ENCODE measurements at places on chromosomes 6 and 20.

DNA sequence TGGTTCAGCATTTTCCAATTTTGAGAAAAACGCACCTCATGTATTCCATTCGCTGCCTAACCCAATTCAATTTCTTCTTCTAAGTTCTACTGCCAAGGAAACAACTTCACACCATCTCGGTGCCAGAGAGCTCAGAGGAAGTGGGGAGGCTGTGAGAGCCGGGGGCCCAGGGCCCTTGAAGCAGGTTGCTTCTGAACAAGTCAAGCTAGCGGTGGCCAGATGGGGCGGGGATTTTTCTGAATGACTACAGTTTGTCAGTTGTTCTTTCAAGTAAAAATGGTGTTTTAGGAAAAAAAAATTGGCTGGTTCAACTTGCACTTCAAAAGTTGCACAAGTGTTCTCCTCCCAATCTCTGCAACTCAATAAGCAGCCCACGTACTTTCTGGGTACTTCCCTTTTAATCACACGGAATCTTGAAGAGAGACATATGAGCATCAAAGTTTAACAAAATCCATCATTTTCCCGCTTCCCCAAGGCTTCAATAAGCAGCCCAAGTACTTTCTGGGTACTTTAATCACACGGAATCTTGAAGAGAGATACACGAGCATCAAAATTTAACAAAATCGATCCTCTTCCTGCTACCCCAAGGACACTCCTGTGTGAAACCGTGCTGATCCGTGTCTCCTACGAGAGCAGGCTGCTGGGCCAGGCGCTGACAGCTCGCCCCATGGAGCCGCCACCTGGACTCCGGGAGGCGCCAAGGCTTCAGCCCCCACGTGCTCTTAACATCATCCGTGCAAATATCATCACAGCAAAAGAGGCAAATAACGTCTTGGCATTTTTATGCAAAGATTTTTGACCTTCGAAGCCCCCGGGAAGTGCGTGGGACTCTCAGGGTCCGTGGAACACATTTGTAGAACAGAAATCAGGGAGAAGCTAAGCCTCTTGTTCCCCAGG lies 186.7 kb upstream of the PDE10A start:
- no peak for DNase-seq

DNA sequence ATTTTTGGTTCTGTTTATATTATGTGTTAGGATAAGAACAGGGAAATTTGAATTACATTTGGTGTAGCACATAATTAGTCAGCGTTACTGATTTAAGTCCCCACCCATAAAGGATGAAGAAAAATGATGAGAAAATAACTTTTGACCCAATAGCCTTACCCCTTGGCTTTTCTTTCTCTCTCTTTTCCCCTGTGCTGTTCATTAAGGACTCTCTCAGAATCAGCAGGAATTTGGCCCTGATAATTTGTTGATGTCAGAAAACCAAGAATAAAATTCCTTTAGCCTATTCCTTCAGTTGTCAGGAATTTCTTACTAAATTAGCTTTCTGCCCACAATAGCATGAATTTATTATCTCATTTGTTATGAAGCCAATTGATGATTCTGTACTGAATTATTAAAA lies 18.5 kb downstream of the PLCB1 start:
- DNase-seq = no peak

DNA sequence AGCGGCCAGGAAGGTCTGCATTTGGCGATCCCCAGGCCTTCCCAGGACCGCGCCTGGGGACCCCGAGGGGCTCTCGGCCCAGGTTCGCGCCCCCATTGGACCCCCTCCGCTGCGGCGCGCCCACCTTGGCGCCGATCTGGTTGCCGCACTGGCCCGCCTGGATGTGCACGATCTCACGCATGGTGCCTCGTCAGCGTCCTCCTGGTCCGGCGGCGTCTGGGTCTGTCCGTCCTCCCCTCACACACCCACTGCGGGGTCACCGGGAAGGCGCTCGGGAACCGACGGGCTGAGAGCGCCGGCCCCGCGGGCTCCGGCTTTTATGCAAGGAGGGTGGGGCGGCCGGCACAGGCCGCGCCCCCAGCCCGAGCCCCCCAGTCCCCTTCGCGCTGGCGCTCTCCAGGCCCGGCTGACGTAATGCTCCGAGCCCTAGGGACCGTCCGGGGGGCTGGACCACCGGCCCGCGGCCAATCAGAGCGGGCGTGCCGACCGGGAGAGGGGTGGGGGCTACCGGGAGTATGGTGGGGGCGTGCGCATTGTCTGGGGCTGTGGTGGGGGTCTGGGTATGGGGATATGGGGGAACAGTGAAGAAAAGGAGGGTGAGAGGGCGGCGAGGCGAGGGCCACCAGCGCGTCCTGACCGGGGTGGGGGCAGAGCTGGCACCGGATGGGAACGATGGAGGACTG lies at the start of gene TUBB2B:
TUBB2B (minus strand) TSS at position 291 of the 683 bp plus-strand sequence; CDS start at position 181, 110 bp downstream.
- no peak for DNase-seq

DNA sequence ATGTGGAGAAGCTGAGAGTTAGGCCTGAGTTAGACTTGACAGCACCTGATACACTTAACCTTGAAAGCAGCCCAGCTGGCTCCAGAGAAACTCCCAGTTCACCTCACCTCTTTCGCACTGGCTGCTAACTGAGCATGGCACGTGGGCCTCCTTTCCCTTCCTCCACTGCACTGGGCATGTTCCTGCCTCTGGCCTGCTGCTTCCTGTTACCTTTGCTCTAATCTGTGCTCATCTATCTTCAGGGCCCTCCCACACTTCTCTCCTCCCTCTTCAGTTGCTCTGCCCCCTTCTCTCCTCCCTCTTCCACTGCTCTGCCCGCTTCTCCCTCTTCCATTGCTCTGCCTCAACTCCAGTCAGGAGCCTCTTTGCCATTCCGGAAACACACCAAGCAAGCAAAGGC lies 13.7 kb upstream of the UBE2V1 start:
- no peak for DNase-seq

GRCh38 chr6:111803371-111803770 lies 69.9 kb downstream of the FYN start:
- DNase-seq = no peak

DNA sequence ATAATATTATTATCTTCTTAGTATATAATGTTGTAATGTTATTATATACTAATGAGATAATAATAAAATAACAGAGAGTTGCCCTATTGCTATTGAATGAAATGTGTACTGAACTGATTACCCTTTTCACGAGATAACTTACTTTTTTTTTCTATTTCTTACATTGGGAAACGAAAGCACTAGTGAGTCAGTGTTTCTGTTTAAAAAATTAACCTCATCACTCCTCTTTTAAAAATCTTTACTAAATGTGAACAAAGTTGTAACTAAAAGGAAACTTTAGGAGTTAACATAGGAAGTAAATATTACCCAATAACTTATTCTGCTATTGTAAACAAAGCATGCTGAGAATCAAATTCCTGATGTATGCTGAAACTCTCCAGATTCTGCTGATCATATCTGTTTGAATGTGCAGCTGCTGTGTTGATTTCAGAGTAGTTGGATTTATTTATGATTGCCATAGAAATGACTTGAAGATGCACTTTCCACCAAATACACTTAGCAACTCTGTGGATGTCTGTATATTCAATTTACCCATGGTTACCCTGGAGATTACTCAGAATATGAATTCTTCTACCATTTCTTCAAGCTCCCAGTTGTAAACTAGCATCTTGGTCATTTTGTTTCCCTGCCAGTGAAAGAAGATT lies 523.4 kb downstream of the TENT5A start:
- no peak for DNase-seq

DNA sequence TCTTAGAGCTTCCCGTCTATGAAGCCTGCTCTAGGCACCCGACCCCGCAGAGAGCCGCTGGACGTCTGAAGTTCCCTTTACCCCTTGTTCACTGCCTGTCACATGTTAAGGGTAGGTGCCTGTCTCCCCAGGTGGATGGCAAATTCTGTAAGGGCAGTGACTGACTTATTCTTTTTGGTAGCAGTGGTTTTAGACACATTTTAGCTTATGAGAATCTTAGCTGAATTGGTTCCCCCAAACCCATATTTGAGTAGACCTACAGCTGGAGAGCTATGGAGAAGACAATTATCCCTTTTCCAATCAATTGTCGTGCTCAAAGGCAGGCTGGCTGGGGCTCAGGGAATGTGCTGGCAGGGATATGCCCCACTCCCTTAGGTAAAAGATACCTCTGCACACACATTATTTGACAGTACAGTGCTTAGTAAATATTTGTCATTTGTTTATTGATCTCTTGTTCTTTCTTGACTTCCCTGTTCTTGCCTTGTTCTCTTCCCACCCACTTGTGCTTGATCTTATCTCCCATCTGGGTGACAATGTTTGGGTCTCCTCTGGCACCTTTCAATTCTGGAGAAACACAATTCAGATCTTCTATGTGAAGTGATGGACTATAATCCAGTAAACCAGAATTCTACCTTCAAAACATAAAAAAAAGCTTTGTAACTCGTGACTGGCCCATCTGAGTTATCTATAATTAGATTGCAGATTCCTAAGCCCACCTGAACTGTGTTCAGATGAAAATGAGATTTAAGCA lies 114.3 kb upstream of the SLC2A12 start:
- DNase-seq = no peak

DNA sequence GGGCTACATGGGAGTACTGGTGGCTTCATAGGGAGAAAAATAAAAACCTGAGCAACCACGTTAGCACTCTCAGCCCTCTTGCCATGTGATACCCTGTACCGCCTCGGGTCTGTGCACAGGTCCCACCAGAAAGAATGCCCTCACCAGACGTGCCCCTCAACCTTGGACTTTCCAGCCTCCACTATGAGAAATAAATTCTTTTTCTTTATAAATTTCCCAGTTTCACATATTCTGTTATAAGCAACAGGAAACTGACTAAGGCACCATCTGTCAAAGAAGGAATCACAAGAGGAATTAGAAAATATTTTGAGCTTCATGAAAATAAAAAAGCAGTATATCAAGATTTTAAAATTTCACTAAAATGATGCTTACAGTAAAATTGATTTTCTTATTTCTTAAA lies 168.4 kb upstream of the BMP5 start:
- no peak for DNase-seq

DNA sequence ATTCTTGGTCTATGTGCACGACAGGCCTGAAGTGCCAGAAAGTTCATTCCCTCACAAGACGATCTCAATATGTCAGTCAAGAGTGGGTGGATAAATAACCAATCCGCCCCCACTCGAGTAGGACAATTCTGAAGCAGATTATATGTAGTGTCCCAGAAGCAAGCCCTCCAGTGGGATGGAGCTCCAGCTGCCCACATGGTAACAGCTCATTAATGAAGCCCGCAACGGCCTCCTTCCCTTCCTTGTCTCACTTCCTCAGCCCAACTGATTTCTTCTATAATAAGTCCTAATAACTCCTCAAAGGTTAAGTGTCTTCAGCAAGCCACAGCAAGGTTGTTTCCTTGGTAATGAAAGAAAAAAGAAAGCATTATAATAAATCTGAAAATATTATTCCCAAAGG lies 82.1 kb upstream of the F13A1 start:
- DNase-seq = no peak

DNA sequence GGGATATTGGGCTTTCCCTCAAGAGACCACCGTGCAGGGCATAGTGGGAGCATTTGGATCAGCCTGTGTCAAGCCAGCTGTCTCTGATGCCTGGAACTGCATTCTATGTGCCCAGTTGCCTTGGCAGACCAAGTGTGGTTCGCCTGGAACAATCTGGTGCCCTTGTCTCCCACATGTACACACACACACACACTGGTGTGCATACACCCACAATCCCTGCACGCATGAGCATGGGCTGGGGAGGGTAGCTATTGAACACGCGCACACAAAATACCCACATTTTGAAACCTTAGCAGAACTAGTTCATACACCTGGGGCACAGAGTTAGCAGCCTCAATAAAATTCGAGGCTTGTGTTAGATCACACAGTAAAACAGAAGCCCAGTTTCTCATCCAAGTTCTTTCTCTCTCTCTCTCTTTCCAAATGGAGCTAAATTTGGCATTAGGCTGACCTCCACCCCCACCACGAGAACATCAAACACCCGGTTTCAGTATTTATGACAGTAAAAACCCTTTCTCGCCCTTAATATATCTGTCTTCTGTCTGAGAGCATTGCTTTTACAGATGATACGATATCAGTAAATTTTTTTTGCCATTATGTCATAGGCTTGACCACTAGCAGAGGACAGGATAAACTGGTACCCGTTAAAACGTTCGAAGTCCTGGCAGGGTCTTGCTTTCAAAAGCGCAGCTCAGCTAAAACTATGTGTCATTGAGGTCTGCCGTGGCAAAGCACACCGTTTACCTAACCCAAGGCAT lies 18.2 kb upstream of the NFATC2 start:
- no peak for DNase-seq

- no peak for DNase-seq
Measured at GRCh38 chr20:47638851-47639250, 137.2 kb downstream of the NCOA3 start.

DNA sequence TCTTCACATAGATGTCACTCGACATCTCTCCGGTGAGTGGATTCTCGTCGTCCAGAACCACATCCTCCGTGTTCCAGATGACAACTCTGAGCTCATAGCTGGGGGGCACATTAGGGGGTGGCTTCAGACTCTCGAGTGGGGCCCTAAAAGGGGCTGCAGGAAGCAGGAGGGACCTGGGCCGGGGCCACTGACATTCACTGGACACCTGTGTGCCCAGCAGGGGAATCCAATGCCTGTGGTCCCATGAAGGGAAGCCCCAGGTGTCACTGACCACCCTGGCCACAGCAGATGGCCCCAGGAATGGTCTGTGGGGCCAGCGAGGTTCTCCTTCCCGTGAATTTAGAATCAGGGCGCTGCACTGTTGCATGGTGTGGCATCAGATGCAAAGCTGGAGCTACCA lies 18.7 kb downstream of the ERGIC3 start:
- no peak for DNase-seq

- no peak for DNase-seq
Measured at GRCh38 chr6:99270826-99271225, 78.6 kb downstream of the FAXC start.

DNA sequence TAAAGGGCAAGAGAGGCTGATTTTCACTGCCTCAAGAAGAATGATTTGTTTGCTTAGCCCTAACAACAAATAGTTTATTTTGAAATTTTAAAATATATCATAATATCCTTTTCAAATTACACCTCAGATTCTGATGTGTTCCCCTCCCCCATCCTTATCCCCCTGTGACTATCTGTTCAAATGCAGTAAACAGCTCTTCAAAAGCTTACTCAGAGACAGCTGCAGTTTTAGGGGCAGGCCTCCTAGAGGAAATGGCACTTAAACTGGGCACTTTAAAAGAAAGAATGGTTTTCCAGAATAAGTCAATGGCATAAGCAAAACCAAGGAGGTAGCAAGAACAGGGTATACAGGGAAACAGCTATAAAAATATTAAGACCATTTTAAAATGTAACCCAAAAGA lies 118.6 kb upstream of the UST start:
- no peak for DNase-seq

- no peak for DNase-seq
Measured at GRCh38 chr6:10411971-10412460, 2.9 kb downstream of the TFAP2A start.

Measured in activated T-cell treated with anti-CD3 and anti-CD28 coated beads for 24 hours (primary cell).